ENCODE measurements at places on chromosomes 6 and 20.

DNA sequence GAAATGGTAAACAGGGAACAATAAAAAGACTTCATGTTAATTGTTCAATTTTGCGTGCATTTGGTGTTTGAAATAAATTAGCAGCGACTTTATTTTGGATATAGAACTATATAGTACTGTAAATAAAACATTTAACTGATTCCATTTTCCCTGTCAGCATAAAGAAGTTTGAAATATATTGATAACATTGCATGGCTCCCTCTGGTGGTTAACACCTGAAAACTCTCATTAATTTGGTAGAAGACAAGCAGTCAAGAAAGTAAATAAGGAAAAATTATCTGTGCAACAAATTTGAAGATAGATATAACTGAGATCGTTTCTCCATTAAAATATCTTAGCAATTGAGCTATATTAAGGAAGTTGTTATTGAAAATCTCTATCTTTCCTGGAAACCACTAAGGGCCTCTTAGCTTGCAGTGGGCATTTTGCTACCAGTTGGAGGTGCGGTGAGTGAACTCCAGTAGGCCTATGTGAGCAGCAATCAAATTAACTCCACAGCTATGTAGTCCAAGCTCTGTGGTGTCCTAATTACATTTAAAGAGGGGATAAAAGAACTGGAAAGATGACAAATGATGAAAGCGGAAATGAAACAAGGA, 435.7 kb upstream of the FKBP1C start:
- DNase-seq = no peak

GRCh38 chr6:37689381-37689780, 8.3 kb downstream of the MDGA1 start:
- no peak for DNase-seq

DNA sequence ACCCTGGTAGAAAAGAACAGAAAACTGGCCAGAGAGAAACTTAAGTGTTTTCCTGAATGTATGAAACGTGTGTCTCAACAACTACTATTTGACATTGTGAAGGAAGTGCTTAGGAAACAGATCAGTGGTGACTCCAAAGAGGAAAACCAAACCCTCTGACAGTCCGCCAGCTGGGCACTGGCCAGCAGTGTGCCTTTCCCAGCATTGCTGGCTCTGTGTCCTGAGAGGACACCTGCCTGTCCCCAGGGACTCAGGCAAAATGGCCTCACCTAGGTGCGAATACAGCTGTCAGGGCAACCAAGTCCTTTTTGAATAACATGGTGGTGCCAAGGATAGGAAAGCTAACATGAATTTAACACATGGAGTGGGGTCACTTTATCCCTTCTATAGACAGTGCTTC, 72.5 kb downstream of the NDUFAF5 start:
- DNase-seq = peak; percentile 37

DNA sequence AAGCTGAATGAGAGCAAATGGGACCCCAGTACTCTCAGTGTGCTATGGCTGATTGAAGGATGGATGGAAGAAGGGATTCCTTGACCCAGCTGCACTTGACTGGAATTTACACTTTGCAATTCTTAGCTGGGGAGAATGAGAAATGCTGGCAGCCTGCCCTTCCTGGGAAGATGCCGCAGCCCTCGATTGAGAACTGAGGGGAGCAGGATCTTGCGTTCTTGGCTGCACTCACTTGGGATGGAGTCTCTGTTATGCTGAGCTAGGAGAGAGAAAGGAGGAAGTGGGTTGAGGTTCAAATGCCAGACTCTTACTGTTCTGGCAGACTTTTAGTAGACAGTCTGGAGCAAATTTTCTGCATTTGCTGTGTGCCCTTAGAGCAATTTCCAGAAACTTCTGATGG, 221.2 kb downstream of the FNDC1 start:
- DNase-seq = peak; percentile 79

- no peak for DNase-seq
Observed at GRCh38 chr6:55983861-55984260, 108.5 kb upstream of the BMP5 start.

GRCh38 chr6:11224966-11225463, 7.5 kb downstream of the NEDD9 start:
- no peak for DNase-seq

- DNase-seq = peak; percentile 69
Observed at GRCh38 chr20:39986173-39986904, 702.7 kb downstream of the MAFB start.

GRCh38 chr6:79895382-79896074, 51.8 kb downstream of the ELOVL4 start:
- DNase-seq = no peak

DNA sequence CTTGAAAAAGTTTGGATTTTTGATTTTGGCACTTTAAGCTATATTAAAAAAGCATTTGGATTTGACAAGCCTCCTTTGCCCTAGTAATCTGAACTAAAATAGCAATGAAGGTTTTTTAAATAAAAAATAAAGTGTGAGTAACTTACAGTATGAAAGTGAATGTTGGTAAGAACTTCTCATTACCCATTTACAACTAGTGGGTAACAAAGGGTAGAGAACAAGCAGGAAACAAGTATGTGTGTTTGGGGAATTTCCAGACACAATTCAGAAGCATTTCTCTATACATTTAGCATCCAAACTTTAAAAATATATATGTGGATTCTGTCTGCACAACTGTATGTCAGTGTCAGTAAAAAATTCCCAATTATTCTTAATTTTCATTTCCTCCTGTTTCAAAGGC, 2.9 kb downstream of the TMEM30A start:
- DNase-seq = no peak

- no peak for DNase-seq
Observed at GRCh38 chr6:143621159-143621873, 56.4 kb upstream of the PHACTR2 start.

DNA sequence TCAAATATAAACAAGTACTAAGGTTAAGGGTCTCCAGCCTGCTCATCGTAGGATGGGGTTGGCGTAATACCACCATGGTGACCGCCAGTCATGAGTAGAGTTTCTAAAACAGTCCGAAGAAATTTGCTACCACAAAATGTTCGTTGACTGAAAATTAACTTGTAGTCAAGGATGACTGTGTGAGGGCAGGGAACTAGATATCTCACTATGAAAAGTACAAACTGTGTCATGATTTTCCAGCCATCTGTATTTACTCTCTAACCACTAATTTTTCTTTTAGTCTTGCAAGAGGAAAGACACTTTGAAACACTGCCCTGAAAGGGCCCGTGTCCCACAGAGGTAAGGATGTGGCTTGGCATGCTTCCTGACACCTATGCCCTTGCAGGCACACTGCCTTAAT, 99.7 kb downstream of the IRF4 start:
- DNase-seq = no peak

DNA sequence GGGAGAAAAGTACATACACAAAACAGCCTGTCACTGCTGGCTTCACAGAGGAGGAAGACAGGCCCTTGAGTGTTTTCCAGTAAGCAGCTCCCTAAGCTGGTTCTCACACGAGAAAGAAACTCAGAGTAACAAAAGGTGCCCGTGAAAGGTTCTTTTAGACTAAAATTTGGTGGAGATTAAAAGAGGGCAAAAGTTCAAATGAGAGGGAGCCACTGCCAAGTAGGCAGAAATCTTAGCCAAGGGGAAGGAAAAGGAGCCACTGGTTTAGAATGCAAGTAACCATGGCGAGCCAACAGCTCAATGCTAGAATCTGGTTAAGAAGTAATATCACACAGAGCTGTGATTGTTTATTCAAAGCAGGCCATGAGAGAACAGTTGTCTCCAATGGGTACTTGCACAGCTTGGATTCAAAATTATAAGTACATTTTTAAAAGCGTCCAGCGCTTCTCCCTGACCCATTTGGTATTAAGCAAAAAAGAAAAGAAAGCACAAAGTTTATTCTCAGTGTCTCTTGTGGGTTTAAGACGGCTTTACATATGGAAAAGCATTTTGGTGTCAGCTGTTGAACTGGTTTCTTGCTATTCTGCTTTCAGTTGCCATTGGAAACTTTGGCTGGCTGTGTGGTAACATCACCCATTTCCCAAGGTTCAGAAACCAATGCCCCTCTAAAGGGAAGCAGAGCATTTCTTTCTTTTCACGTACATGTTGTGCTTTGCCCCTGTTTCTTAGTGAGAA, 648.5 kb downstream of the RNF144B start:
- DNase-seq = peak; percentile 33

- DNase-seq = no peak
Observed at GRCh38 chr6:13238017-13238416, 90.3 kb downstream of the TBC1D7 start.

DNA sequence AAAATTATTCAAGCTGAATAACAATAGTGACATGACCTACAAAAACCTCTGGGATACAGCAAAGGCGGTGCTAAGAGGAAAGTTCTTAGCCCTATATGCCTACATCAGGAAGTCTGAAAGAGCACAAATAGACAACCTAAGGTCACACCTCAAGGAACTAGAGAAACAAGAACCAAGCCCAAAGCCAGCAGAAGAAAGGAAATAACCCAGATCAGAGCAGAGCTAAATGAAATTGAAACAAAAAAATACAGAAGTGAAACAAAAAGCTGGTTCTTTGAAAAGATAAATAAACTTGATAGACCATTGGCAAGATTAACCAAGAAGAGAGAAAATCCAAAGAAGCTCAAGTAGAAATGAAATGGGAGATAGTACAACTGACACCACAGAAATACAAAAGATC, 47.6 kb upstream of the NOTCH4 start:
- no peak for DNase-seq

DNA sequence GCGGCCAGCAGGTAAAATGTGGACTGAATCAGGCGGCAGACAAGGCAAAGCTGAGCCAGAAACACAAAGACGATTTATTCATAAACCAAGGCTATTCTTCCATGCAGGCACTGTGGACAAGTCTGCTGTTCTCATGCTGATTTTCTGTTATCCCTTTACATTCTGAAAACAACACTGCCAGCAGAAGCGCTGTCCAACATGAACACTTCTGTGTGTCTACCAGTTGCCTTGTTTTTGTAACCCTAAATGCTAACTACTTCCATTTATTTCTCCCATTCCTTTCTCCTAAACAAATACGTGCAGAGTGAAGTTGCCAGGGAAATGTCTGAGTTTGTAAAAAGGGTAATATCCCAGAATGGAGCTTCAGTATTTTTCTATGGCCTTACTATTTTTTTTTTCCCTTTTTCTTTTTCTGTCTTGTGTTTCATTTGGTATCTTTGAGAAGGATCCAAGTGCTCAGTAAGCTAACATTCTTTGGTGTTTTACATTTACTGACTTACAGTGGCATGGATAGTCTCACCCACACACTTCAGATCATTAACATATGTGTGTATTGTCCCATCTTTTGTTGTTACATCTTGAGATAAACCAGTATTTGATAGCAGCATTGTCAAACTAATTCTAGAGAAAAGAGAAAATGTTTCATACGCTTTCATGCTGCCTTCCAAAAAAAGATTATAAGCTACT, 1308.9 kb upstream of the MAP3K7 start:
- DNase-seq = peak; percentile 45

GRCh38 chr20:44666066-44666465, 14.6 kb upstream of the ADA start:
- no peak for DNase-seq

DNA sequence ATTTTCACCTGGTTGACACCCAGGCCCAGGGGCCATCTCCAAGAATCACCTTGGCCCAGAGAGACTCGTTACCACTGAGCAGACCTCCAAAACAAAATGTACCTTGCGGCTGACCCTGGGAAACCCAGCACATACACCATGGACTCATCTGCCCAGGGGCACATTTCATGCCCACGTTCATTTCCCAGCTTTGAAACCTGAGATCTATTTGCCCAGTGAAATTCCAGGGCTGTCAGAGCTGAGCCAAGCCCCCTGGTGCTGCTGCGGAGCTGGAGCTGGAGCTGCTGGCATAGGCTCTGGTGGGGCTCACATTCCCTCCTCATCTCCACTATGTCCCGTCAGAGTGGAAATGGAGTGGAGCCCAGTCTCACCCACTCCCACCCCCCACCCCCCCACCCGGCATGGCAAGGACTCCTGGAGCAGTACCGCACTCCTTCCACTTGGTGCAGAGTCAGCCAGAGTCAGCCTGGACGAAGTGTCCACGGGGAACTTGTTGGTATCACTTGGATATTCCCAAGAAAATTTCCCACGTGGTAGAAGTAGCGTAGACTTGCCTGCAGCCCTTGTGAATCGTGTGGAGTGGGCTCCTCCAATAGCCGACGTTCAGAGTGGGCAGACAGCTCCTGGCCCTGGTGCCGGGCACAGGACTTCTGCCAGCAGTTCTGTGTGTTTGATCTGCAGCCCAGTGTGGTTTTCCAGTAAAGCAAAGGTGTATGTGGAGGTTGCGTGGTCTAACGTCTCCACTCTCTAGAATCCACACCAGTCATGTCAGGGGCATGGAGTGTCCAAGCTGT, 18.1 kb upstream of the OSER1 start:
- no peak for DNase-seq

DNA sequence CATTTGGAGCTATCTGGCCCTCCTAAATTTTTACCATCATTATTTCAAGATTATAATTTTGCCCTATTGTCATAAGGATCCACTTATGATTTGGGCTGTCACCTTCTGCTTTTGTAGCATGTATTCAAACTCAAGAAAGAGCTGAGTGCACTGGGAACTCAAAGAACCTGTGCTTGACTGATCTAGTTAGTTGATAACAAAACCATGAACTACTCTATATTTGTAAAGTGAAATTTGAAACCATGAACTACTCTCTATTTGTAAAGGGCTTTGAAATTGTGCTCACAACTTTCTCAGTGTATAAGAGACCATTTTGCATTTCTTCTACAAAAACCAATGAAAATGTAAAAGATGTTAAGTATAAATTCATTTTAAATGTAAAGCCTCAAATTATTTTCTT, 77.5 kb upstream of the POPDC3 start:
- no peak for DNase-seq

- DNase-seq = no peak
Observed at GRCh38 chr20:54227241-54227640, 19.4 kb downstream of the PFDN4 start.

- no peak for DNase-seq
Observed at GRCh38 chr6:7418238-7418905, 28.8 kb downstream of the RIOK1 start.

DNA sequence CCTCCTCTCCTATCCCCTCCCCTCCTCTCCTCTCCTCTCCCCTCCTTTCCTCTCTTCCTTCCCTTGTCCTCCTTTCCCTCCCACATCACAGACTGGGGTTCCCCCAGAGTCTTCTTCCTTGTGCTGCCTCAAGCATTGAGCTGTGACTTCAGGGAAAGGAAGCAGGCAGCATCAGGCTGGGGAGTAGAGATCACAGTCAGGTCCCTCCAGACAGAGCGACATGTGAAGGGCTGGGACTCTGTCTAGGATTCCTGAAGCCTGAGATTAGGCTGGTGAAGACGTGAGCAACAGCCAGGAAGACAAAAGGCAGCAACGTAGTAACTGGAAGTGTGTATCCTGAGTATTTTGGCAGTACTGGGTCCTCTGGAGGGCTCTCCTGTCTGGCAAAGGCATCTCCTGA, 265.4 kb upstream of the SUPT3H start:
- DNase-seq = no peak

Data from femur (tissue), 1 donor.